ENCODE measurements at places on chromosomes 5 and 9. TPM values are rescaled to one million over a fixed set of nuclear protein-coding genes. Genes with fewer than 3 reads are reported as not detected.

- no peak for DNase-seq
These were observed 66.7 kb downstream of the DOCK2 start for GRCh38 chr5:169703813-169704212.

Gene IFNA5
- not detected for total RNA-seq

DNA sequence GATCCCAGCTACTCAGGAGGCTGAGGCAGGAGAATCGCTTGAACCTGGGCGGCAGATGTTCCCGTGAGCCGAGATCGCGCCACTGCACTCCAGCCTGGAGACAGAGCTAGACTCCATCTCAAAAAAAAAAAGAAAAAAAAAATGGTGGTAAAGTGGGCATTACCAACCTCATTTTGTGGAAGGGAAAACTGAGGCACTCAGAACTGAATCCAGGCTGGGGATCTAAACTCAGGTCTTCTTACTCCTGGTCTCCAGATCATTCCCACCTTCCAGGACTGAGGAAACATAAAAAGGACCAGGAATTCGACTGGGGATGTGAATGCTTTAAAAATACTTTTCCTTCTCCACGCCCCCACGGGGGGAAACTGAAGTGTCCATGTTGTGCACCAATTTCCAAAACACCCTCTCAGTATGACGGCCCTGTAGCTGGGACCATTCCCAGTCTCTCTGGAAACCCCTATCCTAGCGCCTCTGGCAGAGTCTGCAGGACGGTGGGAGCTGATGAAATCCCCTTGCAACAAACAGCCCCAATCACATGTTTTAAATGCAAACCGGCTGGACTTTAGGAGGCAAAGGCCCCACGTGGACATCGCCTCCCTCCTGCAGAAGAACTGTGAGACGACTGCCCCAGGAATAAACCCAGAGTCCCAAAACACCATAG is 8.9 kb upstream of the AKNA start:
- no peak for DNase-seq

DNA sequence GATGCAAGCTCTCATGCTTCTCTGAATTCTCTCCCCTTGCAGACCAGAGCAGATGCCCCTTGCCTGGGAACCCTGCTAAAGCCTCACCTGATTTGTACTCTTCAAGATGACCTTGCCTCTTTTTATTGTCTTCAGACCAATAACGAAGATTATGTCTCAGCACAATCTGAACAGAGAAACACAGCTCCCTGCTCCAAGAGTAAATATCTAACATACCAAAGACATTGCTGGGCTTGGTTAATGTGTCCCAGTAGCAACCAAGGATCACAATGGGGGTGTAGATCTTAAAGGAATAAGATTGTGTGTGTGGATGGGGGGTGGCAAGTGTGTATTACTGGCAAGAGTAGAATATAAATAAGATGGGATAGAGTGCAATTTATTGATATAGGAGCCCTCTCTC is 67.6 kb upstream of the LHFPL2 start:
- no peak for DNase-seq

DNA sequence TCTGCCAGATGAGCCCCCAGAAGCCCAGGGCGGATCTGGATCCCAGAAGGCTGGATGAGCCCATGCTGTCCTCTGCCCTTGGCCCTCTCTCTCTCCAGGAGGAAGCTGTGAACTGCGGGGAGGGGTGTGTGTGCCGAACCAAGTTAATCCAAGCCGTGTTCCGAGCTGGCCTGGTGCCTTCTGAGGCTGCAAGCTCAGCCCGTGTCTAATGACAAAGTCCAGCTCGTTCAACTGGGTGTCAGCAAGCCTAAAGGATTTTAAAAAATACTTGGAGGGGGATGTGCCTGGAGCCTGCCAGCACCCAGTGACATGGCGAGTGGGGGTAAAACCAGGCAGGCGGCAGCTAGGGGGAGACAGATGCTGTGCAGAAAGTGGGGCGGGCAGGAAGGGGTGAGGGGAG is 8.0 kb downstream of the STC2 start:
- no peak for DNase-seq

Gene TERT
- total RNA-seq, result 0.64 TPM

GRCh38 chr5:154519359-154519758 is 41.3 kb upstream of the HAND1 start:
- no peak for DNase-seq

Gene NXNL2
- 1.1 TPM for total RNA-seq

DNA sequence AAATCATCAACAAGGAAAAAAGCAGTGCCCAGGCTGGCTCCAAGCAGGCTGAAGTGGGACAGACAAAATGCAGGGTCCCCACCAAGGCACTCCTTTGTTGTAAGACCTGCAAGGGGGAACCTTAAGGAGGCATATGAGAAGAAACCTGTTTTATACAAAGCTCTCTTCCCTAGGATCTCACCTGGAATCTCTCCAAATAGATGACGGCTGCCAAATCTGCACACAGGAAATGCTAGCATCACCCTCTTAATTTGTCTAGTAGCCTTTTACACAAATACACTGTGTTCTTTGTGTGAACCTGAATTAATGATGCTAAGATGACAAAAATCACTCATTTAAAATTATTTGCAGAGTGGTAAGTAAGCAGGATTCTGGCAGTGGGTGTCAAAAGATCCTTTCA is 280.2 kb downstream of the SPOCK1 start:
- DNase-seq, result no peak

Gene ADAMTSL2
- total RNA-seq, result 16.2 TPM

- no peak for DNase-seq
These were observed 25.9 kb upstream of the AP3B1 start for GRCh38 chr5:78320401-78320800.

- no peak for DNase-seq
These were observed 92.7 kb downstream of the PCSK1 start for GRCh38 chr5:96340357-96340756.

GRCh38 chr5:168443950-168444700 is 42.1 kb upstream of the RARS1 start:
- DNase-seq, result no peak
